ENCODE measurements at places on chromosomes 16 and 17.

DNA sequence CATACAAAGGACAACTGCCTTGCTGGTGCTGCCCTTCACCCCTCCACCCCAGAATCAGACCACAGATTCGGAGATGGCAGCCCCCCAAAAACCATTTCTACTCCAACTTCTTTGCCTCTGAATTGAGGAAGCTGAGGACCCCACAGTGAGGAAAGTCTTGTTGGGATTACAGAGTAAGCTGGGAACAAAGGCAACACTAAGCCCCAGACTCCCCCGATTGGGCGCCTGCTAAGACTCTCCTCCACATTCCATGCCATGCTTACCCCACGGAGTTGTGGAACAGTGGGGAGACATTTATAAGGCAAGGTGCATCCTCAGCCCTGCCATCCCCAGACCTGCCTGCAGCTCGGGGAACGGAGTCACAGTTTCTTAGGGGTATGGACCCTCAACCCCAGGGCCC lies 1.9 kb downstream of the GIT1 start:
- no peak for DNase-seq

GRCh38 chr17:77957857-77958715 lies at the start of gene TNRC6C:
TSS of gene TNRC6C (plus strand) at chr17:77958703. CDS start at chr17:78004207, 45,504 bp downstream.
- DNase-seq: peak; percentile 99

GRCh38 chr16:23784811-23785447 lies 30.1 kb downstream of the CHP2 start:
- DNase-seq: no peak

DNA sequence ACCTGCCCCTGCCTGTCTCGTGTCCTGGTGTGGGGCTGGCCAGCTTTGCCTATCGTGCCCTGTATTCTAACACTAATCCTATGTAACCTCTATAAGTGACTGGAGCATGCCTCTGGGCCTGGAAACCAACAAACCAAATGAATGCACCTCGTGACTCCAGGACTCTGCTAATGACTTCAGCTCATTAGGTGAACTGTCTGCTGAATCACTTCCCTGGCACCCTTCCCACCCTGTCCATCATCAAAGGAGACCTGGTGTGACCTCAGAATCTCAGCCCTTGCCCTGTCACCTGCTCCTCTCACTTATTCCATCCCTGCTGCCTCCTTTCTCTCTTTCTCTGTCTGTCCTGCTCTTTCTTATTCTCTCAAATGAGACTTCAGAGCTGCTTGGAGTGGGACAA lies 322.4 kb downstream of the CBLN1 start:
- DNase-seq: no peak

DNA sequence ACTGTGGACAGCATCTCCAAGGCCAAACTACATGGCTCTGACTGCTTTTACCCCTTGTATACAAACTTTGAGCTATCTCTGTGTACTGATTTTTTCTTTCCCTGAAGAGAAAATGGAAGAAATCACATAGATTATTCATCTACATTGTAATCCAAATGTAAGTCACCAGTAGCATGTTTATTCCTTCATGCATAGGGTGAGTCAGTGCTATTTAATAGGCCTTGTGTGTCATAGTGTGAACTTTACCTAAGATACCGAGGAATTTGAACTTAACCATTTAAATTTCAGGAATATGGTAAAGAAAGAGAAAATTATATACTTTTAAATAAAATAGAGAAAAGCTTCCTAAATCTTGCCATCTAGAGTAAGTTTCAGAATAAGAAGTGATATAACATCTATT lies 16.5 kb downstream of the PHKB start:
- DNase-seq: no peak

GRCh38 chr16:88870608-88871348 lies 4.3 kb upstream of the PABPN1L start:
- no peak for DNase-seq

DNA sequence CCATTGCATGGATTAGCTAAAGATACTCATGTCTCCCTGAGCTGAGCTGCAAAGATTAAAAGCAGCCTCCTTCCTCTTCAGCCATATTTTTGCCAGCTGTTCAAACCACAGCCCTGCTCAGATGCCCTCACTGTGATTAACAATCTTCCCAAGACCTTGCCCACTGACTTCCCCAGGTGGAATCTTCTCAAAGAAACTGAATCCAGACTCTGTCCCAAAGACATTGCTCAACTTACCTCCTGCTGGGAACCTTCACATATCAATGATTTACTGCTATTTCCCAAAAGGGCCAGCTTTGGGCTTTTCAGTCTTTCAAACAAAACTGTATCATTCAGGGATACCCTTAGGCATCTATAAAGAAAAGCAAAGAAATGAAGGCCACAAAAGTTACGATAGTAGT lies 9.2 kb downstream of the C17orf67 start:
- DNase-seq: no peak

GRCh38 chr17:65190467-65191097 lies 53.4 kb downstream of the RGS9 start:
- DNase-seq: no peak

GRCh38 chr16:20918486-20919239 lies 18.1 kb downstream of the LYRM1 start:
- DNase-seq: no peak

DNA sequence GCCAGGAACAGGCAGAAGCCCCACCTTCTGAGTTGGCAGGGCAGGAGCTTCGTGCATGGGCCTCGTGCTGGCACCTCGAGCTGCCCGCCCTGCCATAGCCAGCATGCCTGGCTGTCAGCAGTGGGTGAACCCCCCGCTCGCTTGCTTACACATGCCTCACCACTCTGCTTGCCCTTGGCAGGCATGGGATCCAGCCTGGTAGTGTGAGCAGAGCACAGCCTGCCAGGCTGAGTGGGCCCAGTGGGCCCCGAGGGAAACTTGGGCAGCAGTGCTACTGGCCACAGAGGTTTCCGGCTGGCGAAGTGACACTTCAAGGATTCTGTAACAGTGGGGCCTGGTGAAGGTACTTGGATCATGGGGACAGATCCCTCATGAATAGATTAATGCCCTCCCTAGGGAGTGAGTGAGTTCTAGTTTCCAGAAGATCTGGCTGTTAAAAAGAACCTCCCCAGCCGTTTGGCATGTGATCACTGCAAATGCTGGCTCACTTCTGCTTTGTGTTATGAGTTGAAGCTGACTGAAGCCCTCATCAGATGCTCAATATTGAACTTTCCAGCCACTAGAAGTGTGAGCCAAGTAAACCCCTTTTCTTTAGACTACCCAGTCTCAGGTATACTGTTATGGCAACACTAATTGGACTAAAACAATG lies 114.7 kb downstream of the BCAS3 start:
- no peak for DNase-seq

GRCh38 chr17:80730739-80731138 lies 186.1 kb downstream of the RPTOR start:
- no peak for DNase-seq

DNA sequence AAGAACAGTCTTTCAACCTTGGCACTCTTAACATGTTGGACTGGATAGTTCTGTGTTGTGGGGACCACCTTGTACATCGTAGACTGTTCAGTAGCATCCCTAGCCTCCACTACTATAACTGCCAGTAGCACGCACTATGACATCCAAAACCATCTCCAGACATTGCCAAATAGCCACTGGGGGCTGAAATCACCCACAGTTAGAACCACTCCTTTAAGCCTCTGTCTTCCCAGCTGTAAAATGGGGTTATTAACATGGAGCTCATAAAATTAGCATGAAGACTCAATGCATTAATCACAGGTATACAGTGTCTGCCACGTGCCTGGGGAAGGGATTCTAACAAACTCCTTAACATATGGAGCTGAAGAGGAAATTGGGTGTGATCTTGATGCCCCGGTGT lies 49.7 kb downstream of the LYRM1 start:
- no peak for DNase-seq

DNA sequence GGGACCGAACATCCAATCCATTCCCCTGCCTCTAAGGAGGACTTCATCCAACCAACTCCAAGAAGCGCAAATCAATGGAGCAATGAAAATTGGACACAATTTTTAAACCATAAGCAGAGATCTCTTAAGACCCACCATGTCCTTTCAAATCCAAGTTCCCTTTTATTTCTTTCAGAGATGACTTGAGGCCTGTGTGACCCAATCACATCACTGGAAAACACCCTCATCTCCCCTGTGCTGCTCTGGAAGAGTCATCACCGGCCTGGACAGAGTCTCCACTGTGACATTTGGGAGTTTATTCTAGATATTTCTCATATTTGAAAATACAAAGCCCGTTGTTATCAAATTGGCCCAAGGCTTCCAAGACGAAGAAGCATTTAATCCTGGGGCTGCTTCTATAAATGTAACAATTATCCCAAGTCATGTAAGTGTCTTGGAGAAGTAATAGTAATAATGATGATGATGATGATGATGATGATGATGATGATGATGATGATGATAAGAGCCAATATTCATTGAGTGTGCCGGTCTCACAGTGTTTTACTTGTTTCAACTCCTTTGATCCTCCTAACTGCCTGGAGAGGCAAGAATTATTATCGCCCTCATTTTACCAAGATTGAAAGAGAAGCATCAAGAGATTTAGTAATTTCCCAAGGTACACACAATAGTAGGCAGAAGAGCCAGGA lies 72.1 kb downstream of the COPRS start:
- no peak for DNase-seq

DNA sequence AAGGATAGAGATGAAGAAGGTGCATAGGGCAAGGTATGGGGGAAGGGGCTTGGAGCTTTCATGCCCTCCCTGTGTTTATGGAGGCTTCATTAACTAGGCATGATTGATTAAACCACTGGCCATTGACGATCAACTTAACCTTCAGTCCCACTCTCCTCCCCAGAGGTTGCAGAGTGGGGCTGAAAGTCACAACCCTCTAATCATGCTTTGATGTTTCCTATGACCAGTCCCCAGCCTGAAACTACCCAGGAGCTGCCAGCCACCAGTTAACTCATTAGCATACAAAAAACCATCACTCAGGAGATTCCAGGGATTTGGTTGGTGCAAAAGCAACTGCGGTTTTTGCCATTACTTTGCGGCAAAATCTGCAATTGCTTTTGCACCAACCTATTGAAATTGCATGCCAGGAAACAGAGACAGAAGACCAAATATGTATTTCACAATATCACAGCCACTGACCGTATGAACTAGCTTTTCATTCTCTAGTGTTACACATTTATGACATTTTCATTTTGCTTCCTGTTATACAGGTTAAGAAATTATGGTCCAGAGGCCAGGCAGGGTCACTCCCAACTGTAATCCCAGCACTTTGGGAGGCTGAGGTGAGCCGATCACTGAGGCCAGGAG lies 5.4 kb downstream of the GFOD2 start:
- no peak for DNase-seq

GRCh38 chr17:34669511-34669910 lies 90.1 kb downstream of the TMEM132E start:
- DNase-seq: no peak

GRCh38 chr17:3033741-3034577 lies 29.4 kb downstream of the OR1D5 start:
- DNase-seq: no peak

GRCh38 chr17:34556931-34557330 lies 22.5 kb upstream of the TMEM132E start:
- no peak for DNase-seq

- no peak for DNase-seq
Observed at GRCh38 chr17:20223808-20224328, 214.7 kb downstream of the SPECC1 start.

- no peak for DNase-seq
Observed at GRCh38 chr17:5794881-5795506, 210.7 kb upstream of the NLRP1 start.

DNA sequence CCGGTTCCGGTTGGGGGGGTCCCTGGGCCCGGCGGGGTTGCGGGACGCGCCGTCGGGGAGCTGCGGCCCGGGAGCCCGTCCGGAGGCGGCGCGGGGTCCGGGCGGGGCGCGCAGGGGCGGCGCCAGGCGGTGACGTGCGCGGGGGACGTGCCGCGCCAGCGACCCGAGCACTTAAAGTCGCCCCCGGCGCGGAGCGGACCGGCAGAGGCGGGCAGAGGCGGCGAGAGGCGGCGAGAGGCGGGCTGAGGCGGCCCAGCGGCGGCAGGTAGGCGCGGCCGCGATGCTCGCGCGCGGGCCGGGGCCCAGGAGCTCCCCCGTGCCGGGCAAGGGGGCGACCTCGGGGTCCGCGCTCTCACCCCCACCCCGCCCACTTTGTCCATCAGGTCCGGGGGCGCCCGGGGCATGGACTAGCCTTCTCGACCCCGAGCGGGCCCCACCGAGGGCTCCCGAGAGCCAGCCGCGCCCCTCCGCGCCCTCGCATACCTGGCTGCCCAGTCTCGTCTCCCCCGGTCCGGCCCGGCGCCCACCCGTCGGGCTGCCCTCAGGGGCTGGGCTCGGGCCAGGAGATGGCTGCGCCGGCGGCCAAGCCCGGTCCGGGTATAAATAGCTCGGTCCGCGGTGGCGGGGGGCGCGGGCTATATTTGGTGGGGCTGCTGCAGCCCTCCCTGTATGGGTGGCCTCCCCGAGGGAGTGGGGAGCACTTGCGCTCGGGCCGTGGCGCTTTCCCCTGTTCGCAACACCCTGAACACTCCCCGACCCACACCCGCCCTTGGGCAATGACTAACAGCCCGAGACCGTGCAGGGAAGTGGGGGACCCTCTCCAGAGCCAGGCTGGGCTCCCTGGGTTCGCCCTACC lies at the start of gene SLC16A3:
TSS of gene SLC16A3 (plus strand) at position 201 of the 856 bp plus-strand sequence. CDS start 6,967 bp downstream, outside the sequence.
- DNase-seq: peak; percentile 86

DNA sequence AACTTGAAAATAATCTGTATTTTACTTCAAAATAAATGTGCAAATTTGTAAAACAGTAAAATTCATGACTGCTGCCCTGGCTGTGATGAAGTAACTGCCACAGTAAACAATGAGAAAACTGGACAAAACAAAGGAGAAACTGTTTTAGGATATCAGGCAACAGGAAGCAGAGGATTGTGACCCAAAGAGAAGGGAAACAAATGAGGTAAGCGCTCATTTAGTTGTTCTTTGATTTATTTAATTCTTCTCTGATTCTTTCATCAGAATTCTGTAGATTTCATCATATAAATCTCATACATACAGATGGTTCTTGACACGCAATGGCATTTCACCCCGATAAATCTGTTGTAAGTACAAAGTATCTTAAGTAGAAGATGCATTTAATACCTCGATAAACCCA lies 198.1 kb upstream of the AXIN2 start:
- DNase-seq: no peak

DNA sequence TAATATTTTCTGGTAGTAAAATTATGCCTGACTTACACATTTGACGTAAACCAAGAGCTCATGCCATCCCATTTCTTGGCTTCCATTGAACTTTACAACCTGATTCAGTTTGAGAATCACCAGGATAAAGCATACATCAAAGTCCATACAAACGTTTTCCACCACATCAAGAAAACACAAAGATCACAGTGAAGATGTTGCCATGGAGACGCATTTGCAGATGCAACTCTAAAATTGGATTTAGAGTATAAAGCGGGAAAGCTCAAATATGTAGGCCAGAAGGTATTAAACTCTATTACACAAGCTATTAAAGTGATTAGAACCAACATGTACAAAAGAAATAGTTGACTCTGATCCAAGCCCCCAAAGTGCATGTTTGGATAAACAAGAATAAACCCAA lies 10.4 kb downstream of the C16orf46 start:
- DNase-seq: no peak

- DNase-seq: no peak
Observed at GRCh38 chr16:75792771-75793492, 66.6 kb upstream of the CPHXL start.

- DNase-seq: no peak
Observed at GRCh38 chr17:80855196-80855947, 136.3 kb upstream of the CHMP6 start.
